8988T (cell line): ENCODE measurements at places on chromosomes 5 and 9.

- DNase-seq = no peak
Observed at GRCh38 chr9:136399176-136400037, 563 bp downstream of the SNAPC4 start.

- no peak for DNase-seq
Observed at GRCh38 chr5:89313804-89314588, 431.0 kb upstream of the MEF2C start.

- DNase-seq = no peak
Observed at GRCh38 chr5:108028412-108028811, 353.5 kb downstream of the FBXL17 start.

DNA sequence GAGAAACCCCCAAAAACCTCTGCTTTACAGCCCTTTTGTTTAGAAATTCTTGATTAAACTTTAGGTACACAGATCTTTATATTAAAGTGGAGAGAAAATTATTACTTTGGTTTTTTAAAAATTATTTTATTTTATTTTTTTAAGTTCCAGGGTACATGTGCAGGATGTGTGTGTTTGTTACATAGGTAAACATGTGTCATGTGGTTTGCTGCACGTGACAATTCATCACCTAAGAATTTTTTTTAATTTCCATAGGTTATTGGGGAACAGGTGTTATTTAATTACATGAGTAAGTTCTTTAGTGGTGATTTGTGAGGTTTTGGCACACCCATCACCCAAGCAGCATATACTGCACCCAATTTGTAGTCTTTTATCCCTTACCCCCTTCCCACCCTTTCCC is 581.7 kb downstream of the CSNK1G3 start:
- DNase-seq = no peak

DNA sequence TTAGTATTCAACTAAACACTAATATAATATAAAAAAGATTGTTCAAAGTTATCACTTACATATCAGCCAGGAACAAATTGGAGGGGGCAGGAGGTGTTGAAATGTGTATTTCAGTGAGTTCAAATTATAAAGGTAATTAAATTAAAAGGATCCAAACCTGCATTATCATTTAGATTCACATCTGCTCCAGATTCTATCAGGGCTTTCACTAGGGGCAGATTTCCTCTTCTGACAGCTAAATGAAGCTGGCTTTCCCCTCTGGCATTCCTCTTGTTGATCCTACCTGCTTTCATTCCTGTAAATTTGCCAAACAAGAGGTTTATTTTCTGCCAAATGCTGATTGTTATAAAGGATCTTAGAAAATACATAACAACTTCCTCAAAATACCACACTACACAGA is 86.3 kb upstream of the GCNT4 start:
- no peak for DNase-seq
